ENCODE measurements at places on chromosomes 7 and 10.

GRCh38 chr10:58334817-58335305 lies at the start of gene UBE2D1:
Gene UBE2D1, plus strand, starts transcription at chr10:58335006. Its CDS starts 196 bp downstream, at chr10:58335202.
- DNase-seq = peak; percentile 81

GRCh38 chr7:43454936-43455518 lies 127.9 kb upstream of the STK17A start:
- DNase-seq = peak; percentile 3

DNA sequence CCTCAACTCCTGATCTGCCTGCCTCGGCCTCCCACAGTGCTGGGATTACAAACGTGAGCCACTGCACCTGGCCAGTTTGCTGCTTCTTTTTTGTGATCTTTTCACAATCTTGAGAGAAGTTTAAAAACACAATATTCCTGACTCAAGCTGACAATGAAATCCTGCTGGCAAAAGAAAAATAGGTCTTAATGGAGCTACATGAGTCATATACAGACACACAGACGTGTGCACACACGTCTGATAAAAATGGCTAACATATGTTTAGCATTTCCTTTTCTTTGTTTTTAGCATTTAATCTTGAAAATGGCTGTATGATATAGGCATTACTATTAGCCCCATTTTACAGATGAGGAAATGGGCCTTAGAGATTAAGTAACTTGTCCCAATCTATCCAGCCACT lies 29.4 kb upstream of the RAB18 start:
- DNase-seq = no peak

DNA sequence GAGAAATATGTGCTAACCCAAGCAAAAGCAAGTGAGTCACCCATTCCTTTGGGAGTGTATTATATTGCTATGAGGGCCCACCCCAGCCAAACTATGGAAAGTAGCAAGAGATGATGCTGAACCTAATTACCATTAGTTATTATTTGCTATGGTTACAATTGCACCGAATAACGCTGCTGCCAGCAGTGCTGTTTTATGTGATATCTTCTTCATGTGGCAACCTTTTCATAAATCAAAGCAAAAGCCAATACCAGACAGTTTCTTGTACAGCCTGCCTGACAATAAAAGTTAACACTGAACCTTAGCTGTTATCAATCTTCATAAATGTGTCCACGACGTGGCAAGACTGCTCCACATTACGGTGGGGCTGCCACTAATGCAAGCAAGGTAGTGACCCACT lies 241.7 kb upstream of the PLXNA4 start:
- DNase-seq = no peak

DNA sequence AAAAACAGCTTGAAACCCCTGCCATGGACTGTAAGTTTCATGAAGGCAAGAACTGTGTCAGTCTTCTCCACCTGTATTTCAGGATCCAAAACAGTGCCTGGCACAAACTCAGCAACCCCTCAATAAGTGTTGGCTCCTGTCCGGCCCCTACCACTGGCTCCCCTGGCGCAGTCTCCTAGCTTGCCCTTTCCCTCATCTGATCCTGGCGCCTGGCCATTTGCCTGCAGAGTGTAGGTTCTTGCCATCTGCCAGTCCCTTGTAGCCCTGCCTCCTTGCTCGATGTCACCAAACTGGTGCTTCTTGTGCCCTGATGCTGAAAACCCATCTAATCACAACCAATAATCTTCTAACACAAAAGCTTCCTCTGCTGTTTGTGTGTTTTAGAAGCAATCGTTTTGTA lies 60.4 kb downstream of the LGI1 start:
- no peak for DNase-seq

GRCh38 chr10:106917452-106918055 lies 247.0 kb downstream of the SORCS1 start:
- no peak for DNase-seq

DNA sequence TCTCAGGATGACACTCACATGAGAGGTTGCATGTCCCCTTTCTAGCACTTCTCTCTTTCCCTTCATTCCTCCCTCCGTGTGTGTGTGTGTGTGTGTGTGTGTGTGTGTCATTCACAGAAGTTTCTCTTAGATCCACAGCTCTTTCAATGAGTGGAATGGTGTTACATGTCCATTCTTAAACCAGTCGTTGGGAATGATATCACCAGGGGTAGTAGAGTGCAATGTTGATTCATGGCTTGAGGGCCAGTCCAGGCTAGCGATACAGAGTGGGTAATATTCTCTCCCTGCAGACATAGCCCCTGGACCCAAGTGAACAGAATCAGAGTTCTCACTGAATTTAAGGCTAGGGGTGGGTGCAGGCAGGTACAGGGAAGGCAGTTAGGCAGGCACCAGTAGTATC lies 187.8 kb downstream of the SDK1 start:
- no peak for DNase-seq

- DNase-seq = peak; percentile 7
These were observed 34.3 kb upstream of the PTF1A start for GRCh38 chr10:23157691-23158369.

DNA sequence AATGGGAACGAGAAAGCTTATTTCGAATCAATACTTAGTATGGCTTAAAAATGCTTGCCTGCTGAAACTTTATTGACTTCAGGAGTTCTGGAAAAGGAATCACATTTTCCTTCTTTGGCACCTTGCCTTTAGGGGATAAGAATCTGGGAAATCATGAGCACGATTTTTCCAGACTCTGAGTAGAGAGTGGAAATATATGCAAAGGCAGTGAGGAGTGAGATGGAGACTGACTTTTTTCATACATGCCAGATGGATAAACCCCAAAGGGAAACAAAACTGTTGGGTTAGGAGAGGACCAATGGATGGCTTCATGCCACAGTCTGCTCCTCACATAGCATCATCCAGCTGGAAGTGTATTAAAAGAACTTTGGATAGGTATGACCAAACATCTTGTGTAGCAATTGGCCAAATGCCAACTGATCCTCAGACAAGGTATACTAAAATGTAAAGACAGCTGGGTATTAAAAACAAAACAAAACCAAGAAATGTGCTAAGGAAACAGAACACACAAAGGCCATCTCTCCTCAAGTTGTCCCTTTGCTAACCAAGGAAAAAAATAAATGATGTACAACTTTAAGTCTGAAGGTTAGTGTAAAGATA lies 1.7 kb downstream of the COL28A1 start:
- DNase-seq = no peak

- no peak for DNase-seq
These were observed 92.1 kb upstream of the CXCL12 start for GRCh38 chr10:44477046-44477425.

GRCh38 chr7:121083790-121084251 lies 95.3 kb downstream of the CPED1 start:
- DNase-seq = no peak

DNA sequence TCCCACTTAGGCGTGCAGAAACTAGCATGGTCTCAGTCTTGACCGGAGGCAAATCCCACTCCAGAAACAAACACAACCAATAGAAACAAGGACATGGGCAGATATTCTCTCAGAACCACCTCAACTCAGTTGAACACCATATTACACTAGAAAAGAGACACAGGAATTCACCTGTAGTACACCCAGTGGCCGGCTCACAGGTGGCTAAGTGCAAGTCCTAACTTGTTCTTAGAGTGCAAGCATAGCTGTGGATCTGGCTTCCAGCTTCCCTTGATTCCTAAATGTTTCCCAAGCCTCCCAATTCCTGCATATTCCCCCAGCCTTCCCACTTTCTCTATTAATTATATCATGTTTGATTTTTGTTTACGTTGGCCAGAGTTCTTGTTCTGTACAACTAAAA lies 164.4 kb downstream of the TPK1 start:
- no peak for DNase-seq

- no peak for DNase-seq
These were observed 46.2 kb downstream of the NOC3L start for GRCh38 chr10:94316560-94316959.

- DNase-seq = no peak
These were observed 118.5 kb downstream of the AMPH start for GRCh38 chr7:38512704-38513103.

DNA sequence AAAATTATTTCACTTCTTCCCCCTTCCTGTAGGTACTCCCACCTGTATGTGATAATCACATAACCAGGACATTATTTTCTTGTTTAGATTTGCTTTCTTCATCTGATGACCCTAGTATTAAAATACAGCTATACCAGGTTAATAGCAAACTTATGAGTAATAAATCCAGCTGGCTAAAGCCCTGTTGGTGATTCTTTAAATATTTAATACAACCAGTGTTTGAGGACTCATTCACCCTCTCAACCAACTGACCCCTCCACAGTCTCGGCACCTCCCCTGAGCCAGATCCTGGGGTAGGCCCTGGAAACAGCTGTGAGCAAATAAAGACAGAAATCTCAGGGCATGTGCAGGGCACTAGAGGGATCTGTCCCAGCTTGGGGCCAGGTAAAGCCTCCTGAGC lies 58.5 kb downstream of the BLNK start:
- no peak for DNase-seq

DNA sequence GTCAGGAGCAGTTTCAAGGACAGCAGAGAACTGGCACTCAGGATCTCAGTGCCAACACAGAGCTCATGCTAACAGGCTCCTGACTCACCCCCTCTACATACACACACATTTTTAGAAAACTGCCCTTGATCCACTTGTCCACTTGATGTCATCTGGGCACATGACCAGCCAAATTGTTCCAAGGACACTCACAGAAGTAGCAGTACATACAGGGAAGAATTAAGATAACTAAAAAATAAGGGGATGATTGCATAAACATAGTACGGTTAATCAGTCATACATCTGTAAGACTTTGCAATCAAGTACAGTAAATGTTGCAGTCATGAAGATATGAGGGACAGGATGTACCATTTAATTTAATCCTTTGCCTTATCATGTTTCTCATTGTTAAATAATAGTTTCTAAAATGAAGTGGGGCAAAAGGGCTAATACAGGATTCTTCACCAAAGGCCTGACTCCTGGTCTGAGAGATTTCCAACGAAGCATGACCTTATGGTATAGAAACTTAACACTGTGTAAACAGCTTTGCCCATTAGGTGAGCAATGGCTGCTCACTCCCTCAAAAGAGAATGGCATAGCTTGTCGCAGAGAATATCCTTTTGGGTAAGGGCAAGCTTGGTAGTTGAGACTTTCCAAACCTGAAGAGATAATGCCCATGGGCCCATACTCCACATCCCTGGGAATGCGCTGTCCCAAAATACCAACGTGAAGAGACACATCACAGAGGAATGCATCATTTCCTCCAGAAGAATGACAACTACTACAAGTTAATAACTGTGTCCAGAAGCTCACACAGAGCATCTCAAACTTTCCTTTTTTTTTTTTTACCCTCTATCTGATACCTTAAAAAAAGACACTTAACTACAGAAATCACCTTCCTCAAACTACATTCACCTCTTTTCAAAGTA lies 94.1 kb downstream of the ARMH3 start:
- no peak for DNase-seq

GRCh38 chr7:147412109-147412508 lies 1178.5 kb upstream of the C7orf33 start:
- no peak for DNase-seq

DNA sequence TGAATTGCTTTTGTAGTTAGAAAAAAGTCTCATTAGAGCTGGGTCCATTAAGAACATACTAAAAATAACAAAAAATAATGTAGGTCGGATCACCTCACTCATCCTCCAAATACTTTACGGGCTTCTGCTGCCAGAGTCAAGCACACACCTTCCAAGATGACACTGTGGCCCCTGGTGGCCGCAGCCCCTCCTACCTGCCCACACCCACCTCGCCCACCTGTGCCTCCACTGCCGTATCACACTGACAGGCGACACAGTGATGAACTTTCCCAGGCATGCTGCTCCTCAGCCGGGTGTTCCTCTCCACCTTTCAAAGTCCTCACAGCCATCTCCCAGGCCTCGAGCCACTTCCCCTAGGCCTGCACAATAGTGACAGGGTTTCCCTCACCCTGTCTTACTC lies 60.9 kb downstream of the STK17A start:
- DNase-seq = no peak

- DNase-seq = no peak
These were observed 982 bp downstream of the IDI1 start for GRCh38 chr10:1047937-1048336.

- no peak for DNase-seq
These were observed 6.8 kb upstream of the VSIR start for GRCh38 chr10:71780156-71780555.

DNA sequence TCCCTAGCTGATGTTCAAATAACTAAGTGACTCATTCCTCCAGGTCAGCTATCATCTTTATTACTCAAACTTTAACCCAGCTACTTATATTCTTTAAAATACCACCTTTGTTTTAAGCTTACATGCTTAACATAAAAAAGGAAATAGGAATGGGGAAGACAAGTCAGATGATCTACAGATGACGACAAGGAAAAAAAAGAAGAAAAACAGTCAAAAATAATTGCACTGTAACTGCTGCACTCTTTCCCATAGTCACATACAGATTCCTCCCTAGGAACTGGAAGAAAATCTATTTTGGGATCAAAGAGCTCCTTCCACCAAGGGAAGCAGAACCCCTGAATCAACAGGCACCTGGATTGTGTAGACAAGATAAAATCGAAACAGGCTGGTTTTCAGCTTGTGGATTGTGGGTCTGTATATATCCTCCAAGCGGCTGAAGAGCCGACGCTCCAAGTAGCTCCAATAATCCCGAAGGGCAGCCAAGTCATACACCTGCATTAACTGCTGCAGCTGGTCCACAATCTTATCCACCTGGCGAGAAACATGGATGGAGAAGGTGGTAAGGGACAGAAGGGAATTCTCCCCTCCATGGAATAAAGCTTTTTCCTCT lies 2.0 kb downstream of the WDR91 start:
- no peak for DNase-seq

DNA sequence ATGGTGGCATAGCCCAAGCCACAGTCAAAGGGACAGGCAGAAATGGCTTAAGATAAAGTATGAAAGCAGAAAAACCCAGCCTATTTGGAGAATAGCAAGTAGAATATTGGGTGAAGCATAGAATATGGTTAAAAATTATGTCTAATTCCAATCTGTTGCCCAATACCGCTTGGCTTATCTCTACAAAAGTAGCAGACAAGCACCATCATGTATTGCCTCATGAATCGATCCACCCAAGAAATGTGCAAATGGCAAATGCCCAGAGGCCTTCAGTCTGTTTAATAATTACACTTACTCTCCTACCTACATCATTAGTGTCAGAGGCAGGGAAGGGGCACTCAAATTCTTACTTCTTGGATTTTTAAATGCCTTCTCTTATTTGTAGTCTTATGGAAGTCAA lies 130.9 kb upstream of the ADAM12 start:
- no peak for DNase-seq

DNA sequence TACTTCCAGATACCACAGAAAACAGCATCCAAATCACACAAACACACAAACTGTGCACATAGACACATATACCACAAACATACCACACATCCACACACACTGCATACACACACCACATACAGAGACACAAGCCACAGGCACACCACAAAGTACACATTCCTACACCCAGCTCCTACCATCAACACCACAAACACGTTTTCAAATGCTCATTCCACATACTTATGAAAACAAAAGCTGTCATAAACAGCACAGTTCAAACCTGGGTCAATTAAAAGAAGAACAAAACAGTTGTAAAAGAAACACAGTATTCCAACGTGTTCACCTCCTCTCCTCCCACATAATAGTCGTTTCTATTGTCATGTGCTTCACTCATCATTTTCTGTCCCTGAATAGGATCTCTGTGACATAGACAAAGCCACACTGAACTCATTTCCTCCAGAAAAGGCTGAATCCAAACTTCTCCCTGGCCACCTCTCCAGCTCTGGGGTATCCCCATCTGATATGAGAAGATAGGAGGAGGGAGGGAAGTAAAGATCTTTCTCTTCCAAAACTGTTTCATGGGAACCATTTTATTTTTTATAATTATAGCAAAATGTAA lies 89.2 kb downstream of the CXCL12 start:
- no peak for DNase-seq
